ENCODE measurements at places on chromosomes 7 and 10.

- DNase-seq = no peak
Observed at GRCh38 chr10:128497660-128498377, 371.6 kb upstream of the MKI67 start.

GRCh38 chr10:102435529-102436233 lies 3.3 kb upstream of the CUEDC2 start:
- no peak for DNase-seq

DNA sequence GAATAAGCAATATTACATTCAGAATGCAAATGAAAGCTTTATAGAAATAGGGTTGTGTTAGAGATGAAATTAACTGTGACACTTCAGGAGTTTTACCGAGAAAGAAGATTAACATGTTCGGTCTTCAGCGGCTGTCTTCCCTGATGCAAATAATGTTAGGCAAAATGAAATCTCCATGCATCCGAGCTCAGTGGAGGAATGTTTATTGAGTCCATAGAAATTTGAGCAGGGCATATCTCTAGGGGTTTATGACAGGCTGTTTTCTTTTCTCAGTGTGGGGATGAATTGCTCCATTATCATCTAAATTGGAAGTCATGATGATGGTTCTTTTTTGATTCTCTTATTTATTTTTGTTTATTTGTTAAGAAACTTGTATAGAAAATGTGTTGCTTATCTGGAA lies 31.7 kb downstream of the DYNC1I1 start:
- no peak for DNase-seq

- DNase-seq = no peak
Observed at GRCh38 chr7:33771422-33771821, 133.9 kb upstream of the BMPER start.

DNA sequence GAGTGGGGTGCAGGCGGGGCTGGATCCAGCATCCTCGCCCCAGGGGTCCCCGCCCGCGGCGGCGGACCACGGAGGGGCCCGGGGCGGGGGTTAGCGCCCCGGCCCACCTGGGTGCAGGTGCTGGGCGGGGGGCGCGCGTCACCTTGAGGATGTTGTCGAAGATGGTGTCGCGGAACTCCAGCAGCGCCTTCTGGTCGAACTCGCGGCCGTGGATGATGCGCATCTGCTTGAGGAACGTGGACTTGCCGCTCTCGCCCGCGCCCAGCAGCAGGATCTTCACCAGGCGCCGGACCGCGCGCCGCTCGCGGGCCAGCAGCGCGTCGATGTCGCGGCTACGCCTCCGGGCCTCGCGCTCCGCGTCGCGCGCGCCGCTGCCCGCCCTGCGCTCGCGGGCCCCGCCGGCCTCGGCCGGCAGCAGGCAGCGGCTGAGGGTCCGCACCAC lies 376 bp downstream of the GNA12 start:
- DNase-seq = no peak

GRCh38 chr7:25615593-25615992 lies 387.3 kb upstream of the NPVF start:
- no peak for DNase-seq

GRCh38 chr10:56745490-56745889 lies 384.4 kb upstream of the ZWINT start:
- DNase-seq = no peak

All from stimulated activated CD4-positive, alpha-beta T cell treated with anti-CD3 and anti-CD28 coated beads, Interleukin-1b, Interleukin-23, amount 100 ng/mL, for 1 hour (primary cell).